ENCODE measurements at places on chromosomes 13 and 19. TPM values are rescaled to one million over a fixed set of nuclear protein-coding genes. Genes with fewer than 3 reads are reported as not detected.

GRCh38 chr19:11574689-11575088 is 2.8 kb downstream of the ACP5 start:
- DNase-seq: no peak
- no peaks in the 10 kb centered on the region for H3K27me3 ChIP-seq
- H3K4me3 ChIP-seq: no peak overlapping the region

The PET100 gene
- total RNA-seq: 169 TPM

GRCh38 chr19:48768994-48769713 is 13.8 kb downstream of the FGF21 start:
- H3K4me3 ChIP-seq: no peak overlapping the region
- H3K36me3 ChIP-seq: no peaks in the 10 kb centered on the region
- no peaks in the 10 kb centered on the region for H3K4me1 ChIP-seq

- no peaks in the 10 kb centered on the region for H3K4me1 ChIP-seq
- DNase-seq: no peak
- no peaks in the 10 kb centered on the region for H3K36me3 ChIP-seq
- no peak overlapping the region for H3K27ac ChIP-seq
These were observed 205.9 kb upstream of the MIR17HG start for GRCh38 chr13:91141543-91142061.

The ZNF296 gene
- 4.0 TPM for total RNA-seq

DNA sequence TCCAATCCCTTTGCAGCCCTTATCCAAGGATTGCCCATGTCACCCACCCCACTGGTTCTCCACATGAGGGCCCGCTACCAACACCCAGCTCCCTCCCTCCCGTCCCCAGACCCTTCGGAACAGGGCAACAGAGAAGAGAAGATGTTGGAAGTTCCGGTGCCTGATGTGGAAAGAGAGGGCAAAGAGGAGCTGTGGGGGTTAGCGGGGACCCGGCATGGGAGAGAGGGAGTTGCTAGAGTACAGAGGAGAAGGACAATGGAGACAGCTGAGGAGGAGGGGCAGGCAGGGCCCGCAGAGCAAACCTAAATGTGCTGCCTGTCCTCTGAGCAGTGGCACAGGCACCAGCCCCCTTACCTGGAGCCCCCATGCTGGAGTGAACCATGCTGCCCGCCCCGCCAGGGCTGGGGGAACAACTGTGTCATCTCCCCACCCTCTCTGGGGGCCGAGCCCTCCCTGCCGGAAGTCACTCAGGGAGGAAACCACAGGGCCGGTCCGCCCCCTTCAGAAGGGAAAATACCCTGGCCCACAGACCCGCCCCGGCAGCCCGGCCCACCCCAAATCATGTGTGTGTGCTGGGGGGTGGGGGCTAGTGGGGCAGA is at the start of gene POU2F2:
Gene POU2F2 (minus strand): TSS at position 417 of the 599 bp plus-strand sequence. CDS start 35 bp downstream, at position 382.
- H3K27ac ChIP-seq: peak within 1 kb of the TSS; percentile 52
- no peaks in the 10 kb centered on the region for H3K27me3 ChIP-seq
- peaks cover 65% of the 10 kb centered on the region for H3K4me1 ChIP-seq
- H3K36me3 ChIP-seq: peaks cover 1% of the 10 kb centered on the region

- H3K27ac ChIP-seq: no peak overlapping the region
- H3K4me1 ChIP-seq: no peaks in the 10 kb centered on the region
- no peaks in the 10 kb centered on the region for H3K27me3 ChIP-seq
These were observed 153.6 kb downstream of the KCTD15 start for GRCh38 chr19:33950091-33950750.

DNA sequence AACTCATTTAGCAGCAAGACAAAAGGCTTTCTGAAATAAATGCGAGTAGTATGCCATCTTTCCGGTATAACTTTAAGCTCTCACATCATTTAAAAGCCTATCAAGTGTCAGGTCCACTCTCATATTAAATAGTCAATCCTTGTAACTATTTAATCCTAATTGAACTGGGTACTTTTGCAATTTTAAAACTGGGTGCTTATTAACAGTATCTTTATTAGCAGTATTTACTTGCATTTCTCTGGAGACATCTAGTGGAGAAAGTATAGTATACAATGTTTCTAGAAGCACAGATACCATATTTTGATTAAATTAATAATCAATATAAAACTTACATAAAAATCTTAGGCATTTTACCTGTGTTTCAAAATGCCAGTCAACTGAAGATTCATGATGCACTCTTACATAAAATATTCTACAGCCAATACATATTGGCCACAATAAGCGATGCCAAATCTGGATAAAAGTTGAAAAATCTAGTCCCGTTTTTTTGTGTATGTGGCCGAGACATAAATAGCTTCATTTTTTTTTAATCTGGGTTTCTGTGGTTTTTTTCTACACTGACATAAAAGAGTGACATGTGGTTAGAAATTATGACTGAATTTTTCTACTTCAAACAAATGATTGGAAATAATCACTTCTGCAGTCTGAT is 4.3 kb upstream of the POSTN start:
- H3K4me3 ChIP-seq: no peak overlapping the region
- H3K27ac ChIP-seq: no peak overlapping the region
- no peak for DNase-seq
- no peaks in the 10 kb centered on the region for H3K27me3 ChIP-seq
- H3K36me3 ChIP-seq: no peaks in the 10 kb centered on the region
- no peaks in the 10 kb centered on the region for H3K4me1 ChIP-seq

The MBD3L3 gene
- total RNA-seq: not detected

DNA sequence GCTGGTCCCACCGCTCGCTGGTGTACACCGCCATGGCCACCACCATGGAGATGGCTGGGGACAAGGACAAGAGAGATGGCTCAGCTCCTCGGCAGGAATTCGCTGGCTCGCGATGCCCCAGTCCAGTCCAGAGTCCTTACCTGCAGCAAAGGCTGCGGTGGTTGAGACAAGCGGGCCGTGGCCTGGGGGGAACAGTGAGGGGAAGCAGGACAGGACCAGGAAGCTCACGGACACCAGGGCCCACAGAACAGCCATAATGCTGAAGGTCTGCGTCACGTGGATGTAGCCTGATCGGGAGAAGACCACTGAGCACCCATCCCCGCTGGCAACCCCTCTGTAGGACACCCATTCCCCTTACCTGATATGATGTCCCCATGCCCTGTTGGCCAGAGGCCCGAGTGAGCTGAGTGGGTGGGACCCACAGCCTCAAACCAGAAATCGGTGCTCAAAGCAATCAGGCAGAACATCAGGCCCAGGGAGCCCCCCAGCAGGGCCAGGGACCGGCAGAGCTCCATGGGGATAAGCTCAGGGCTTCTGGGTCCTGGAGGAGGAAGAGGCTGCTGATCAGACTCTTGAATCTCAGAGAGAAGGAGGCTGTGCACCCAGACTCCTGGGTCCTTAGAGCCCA is 319 bp downstream of the NKG7 start:
- no peaks in the 10 kb centered on the region for H3K27me3 ChIP-seq
- peak overlapping the region; percentile 95 for H3K27ac ChIP-seq
- peaks cover 9% of the 10 kb centered on the region for H3K36me3 ChIP-seq
- peaks cover 85% of the 10 kb centered on the region for H3K4me1 ChIP-seq
- DNase-seq: no peak

GRCh38 chr19:5683177-5683886 is 2.5 kb downstream of the HSD11B1L start:
- no peaks in the 10 kb centered on the region for H3K27me3 ChIP-seq
- no peaks in the 10 kb centered on the region for H3K36me3 ChIP-seq
- DNase-seq: no peak
- H3K4me3 ChIP-seq: no peak overlapping the region

The EBI3 gene
- 0.27 TPM for total RNA-seq

The KIRREL2 gene
- 0.25 TPM for total RNA-seq

GRCh38 chr13:80296638-80297037 is 44.3 kb downstream of the SPRY2 start:
- no peaks in the 10 kb centered on the region for H3K4me1 ChIP-seq
- no peak overlapping the region for H3K4me3 ChIP-seq
- H3K36me3 ChIP-seq: no peaks in the 10 kb centered on the region
- H3K27me3 ChIP-seq: no peaks in the 10 kb centered on the region
- no peak for DNase-seq

The KCNJ14 gene
- 1.0 TPM for total RNA-seq
